ENCODE measurements at places on chromosomes 5 and 9.

GRCh38 chr5:44002381-44002901, 386.8 kb downstream of the FGF10 start:
- DNase-seq: no peak

DNA sequence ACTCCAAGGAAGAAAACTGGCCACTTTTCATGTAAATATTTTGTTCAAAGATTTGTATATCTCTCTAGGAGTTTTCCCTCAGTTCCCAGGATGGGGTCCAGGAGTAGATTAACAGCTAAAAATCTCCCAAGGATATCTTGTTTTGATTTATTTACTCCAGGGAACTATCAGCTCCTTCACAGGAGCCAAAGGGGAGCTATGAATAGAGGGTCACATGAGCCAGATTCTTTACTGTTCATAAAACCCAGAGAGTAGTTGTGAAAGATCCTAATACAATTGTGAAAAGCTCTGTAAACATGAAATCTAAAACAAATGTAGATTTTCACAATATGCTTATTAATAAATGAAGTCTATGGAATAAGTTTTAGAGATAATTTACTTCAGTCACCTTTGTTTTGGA, 16.9 kb downstream of the DIMT1 start:
- DNase-seq: no peak

GRCh38 chr5:169945831-169946261, 34.4 kb downstream of the INSYN2B start:
- no peak for DNase-seq

DNA sequence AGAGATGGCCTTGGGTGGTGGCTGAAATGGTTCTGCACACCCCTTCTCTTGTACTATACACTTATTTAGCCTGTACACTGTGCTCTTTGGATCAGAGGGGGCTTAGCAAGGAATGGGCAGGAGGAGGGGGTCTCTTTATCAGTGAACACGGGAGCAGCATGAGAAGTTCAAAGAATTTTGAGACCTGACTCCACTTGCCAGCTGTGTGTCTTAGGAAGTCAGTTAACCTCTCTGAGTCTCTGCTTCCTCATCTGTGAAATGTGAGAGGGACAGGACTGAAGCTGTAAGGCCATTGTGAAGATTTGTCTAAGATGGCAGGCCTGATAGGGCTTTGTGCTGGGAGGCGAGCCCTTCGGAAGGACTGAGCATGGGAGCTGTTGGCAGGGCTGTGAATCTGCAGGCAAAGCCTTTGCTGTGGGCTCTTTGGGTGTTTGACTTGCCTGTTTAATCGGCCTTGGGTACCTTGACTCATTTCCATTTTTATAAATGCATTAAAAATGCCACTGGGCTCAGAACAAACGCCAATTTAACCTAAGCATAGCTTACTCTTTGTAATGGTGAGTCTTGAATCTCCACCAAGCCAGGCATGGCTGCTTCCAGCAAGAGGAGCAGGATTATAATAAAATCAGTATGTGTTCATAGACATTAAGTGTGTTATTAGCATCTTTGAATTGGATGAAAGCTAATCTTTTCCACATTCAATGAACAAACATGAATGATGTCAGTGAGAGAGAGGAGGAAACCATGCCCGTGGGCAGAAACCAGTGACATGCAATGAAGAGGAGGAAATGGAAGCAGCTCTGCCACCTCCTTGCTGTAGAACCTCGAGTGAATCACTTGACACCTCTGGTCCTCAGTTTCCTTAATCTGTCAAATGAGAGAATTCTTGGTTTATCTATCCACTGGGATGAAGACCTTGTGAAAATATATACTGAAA, 89.4 kb downstream of the MACROH2A1 start:
- no peak for DNase-seq
